ENCODE measurements at places on chromosomes 5 and 9. TPM values are rescaled to one million over a fixed set of nuclear protein-coding genes. Genes with fewer than 3 reads are reported as not detected.

TRIM7 gene
- 56.8 TPM for total RNA-seq

ST8SIA4 gene
- total RNA-seq: 0.76 TPM

FTMT gene
- not detected for total RNA-seq

CPEB4 gene
- 10.3 TPM for total RNA-seq

LIX1 gene
- total RNA-seq: not detected

PDE6A gene
- total RNA-seq: under 0.01 TPM

ZNF366 gene
- not detected for total RNA-seq

RALGPS1 gene
- total RNA-seq: 0.94 TPM

NMUR2 gene
- not detected for total RNA-seq

SPINK13 gene
- total RNA-seq: not detected

PHPT1 gene
- 150 TPM for total RNA-seq

NPR3 gene
- total RNA-seq: 0.08 TPM

OR13D1 gene
- not detected for total RNA-seq

TMEM174 gene
- total RNA-seq: not detected

FRRS1L gene
- not detected for total RNA-seq

PTPRD gene
- 1.6 TPM for total RNA-seq

SLCO4C1 gene
- total RNA-seq: 0.19 TPM

ADAMTS2 gene
- total RNA-seq: 0.23 TPM

MLANA gene
- total RNA-seq: not detected

LCN1 gene
- not detected for total RNA-seq

DAB2 gene
- 11.9 TPM for total RNA-seq

CSNK1A1 gene
- 265 TPM for total RNA-seq

SPATA31D4 gene
- total RNA-seq: not detected

NSA2 gene
- total RNA-seq: 79.2 TPM
